ENCODE measurements at places on chromosomes 3 and 15.

DNA sequence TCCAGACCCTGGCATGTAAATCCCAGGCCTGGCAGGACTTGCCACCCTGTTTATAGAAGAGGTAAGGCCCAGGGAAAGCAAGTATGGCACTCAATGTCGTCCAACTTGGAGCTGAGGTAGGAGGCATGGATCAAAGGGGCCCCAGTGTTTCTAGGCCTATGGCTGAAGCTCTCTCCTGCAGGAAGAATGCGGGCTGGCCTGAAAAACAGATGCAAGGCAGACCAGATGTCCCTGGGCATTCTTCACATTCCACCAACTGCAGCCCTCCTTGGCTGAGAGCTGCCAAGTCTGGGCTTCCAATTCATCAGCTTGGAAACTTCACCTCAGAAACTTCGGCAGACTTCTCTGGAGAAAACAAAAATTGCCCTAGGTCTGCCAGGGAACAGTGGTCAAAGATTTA is 22.2 kb downstream of the MESD start:
- DNase-seq, result no peak

DNA sequence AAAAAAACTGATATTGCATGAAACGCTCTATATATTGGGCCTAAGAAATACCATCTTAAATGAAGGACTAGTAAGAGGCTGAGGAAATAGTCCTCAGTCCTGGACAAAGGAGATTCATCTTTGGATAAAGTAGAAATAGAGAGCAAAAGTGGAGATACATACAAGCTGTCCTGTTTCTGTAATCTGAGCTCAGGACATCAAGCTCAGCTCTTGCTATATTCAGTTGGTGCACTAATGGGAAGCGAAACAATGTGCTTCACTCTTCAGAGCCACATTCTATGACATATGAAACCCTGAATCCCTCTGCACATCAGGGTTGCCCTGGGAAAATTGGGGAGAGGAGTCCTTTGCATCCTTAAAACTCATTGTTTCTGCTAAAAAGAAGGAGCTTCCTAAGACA is 290.7 kb downstream of the VPS13C start:
- no peak for DNase-seq

DNA sequence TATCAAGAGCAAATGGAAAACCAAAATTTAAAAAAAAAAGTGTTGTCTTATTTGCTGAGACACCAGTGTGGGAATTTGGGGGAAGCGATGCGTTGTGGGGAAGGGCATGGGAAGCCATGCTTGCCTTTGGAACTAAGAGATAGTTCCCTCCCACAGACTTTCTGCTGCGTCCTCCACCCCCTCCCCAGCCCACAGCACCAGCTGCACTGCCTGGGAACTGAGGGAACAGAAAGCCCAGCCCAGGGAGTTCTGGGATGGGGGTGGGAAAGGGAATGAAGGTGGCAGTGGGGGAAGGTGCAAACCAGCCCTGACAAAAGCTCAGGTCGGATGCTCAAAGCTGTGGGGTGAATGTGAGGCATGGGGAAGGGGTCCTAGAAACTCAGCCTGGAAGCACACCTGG is 8.1 kb upstream of the NTRK3 start:
- DNase-seq, result no peak

DNA sequence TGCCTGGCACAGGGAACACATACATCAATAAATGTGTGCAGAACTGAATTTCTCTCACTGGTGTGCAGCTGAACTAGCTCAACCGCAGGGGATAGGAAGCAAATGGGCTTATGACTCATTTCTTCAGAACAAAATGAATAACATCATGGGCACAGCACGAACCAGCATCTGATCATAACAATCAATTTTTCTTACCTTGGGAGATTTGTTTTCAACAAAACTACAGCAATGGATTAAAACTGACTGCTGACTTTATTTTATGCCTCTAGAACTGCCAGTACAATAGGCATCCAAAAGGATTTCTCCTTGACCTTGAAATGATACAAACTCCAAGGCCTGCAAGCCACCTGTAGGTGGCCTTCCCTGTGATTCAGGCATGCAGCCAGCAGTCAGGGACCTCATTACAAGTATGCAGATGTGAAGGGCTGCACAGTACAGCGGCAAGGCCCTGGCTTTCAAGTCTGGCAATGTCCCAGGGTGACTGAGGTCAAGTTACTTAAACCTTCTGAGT is 26.1 kb downstream of the TAMM41 start:
- no peak for DNase-seq

DNA sequence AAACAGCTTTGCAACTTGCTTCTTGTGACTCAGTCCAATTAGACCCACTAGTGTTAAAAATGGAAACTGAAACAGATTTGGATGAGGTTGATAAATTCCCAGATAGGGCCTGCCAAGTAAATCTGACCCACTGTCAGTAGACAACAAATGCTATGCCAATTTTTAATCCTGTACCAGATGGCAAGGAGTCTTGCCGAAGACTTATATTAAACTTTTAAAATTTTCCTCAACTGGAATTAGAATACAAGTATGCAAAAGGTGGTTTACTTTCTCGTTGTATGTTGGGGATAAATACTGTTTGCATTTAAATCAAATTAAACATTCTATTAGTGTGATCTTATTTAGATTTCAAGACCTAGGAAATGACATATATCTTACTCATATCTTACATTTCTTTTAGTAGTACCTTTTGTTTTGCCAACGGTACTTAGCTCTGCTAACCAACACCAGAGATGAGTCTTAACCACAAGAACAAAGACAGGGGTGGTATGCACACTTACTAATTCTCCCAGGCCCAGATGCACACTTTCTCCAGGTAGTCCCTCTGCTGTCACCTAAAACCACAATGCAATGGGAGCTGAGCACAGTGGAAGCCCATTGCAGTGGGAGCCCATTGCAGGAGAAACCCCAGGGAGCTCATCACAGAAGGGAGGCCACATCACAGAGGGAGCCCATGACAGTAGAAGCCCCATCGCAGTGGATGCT is 77.8 kb downstream of the WWTR1 start:
- DNase-seq, result no peak

DNA sequence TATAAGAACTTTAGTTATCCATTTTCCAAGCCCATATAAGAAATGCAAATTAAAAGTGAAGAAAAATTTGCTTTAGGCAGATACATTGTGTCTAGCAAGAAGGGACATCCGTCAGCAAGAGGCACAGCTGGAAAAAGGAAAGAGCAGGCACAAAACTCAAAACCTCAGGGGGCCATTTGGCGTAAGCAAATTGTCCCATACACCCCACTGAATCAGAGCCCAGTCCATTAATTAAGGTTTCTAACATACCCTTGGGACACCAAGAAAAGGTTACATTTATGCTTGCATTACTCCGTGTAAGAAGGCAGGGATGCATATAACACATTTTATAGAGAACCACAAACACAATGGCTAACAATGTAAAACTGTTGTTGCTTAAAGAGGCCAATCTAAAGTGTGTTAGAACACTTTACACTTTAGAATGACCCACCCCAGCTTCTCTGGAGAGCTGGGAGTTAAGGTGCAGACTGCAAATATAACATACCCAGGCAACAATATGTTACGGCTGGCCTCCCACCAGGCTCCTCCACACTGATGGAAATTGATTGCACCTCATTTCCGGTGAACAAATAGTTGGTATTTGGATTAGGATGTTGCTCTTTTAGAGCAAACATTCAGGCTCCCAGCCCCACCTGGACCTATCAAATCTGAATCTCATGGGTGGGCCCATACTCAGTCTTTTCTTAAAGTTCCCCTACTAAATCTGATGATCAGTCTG is 23.2 kb downstream of the SEMA5B start:
- DNase-seq, result no peak
